Large intestine (tissue), 12 donors: ENCODE measurements at places on chromosomes 16 and 17. TPM values are rescaled to one million over a fixed set of nuclear protein-coding genes. Genes with fewer than 3 reads are reported as not detected.

Gene RND2
- 1.8 TPM for polyA plus RNA-seq

Gene OR1D2
- not detected for polyA plus RNA-seq

GRCh38 chr17:76753061-76753961 is 15.4 kb downstream of the MFSD11 start:
- no peaks in the 10 kb centered on the region for H3K27me3 ChIP-seq
- H3K36me3 ChIP-seq: peaks cover 27% of the 10 kb centered on the region

Gene MMP2
- 87.5 TPM for polyA plus RNA-seq

GRCh38 chr17:14919094-14919493 is 346.0 kb downstream of the PMP22 start:
- H3K27me3 ChIP-seq: no peaks in the 10 kb centered on the region
- DNase-seq: no peak
- H3K36me3 ChIP-seq: no peaks in the 10 kb centered on the region
- H3K4me1 ChIP-seq: no peaks in the 10 kb centered on the region
- no peak overlapping the region for H3K27ac ChIP-seq
